ENCODE measurements at places on chromosomes 11 and 22. TPM values are rescaled to one million over a fixed set of nuclear protein-coding genes. Genes with fewer than 3 reads are reported as not detected.

The MYBPC3 gene
- total RNA-seq = not detected

The EI24 gene
- total RNA-seq = 96.2 TPM

The P4HA3 gene
- total RNA-seq = 39.1 TPM

The MRGPRF gene
- total RNA-seq = 65.7 TPM

The SEZ6L gene
- 0.03 TPM for total RNA-seq

The CFAP300 gene
- total RNA-seq = 3.2 TPM

The CHRM1 gene
- not detected for total RNA-seq

The ARHGAP42 gene
- 16.4 TPM for total RNA-seq

The FAM180B gene
- total RNA-seq = not detected

The MFNG gene
- total RNA-seq = 0.30 TPM

The SCGB2A2 gene
- not detected for total RNA-seq

The B3GAT1 gene
- not detected for total RNA-seq

The TRIM51 gene
- total RNA-seq = not detected

The C11orf21 gene
- total RNA-seq = 0.07 TPM

The NKAPD1 gene
- 16.1 TPM for total RNA-seq

The MFRP gene
- total RNA-seq = not detected

The APBB1 gene
- total RNA-seq = 41.9 TPM

The OR4A16 gene
- not detected for total RNA-seq

The AQP11 gene
- 3.0 TPM for total RNA-seq

The PIH1D2 gene
- total RNA-seq = 0.66 TPM

The TMEM191B gene
- 0.91 TPM for total RNA-seq

The FREY1 gene
- 1.5 TPM for total RNA-seq

The DRG1 gene
- 52.5 TPM for total RNA-seq

The GRAP2 gene
- total RNA-seq = not detected

The SCGB1C1 gene
- total RNA-seq = not detected

The KDM4F gene
- not detected for total RNA-seq

The OR51I1 gene
- not detected for total RNA-seq

The NNMT gene
- total RNA-seq = 384 TPM

Measured in smooth muscle cell of the pulmonary artery (primary cell).